Brain microvascular endothelial cell (primary cell): ENCODE measurements at places on chromosomes 16 and 17.
A peak's percentile ranks its signal among the peaks of the same experiment; 100 is the strongest.

DNA sequence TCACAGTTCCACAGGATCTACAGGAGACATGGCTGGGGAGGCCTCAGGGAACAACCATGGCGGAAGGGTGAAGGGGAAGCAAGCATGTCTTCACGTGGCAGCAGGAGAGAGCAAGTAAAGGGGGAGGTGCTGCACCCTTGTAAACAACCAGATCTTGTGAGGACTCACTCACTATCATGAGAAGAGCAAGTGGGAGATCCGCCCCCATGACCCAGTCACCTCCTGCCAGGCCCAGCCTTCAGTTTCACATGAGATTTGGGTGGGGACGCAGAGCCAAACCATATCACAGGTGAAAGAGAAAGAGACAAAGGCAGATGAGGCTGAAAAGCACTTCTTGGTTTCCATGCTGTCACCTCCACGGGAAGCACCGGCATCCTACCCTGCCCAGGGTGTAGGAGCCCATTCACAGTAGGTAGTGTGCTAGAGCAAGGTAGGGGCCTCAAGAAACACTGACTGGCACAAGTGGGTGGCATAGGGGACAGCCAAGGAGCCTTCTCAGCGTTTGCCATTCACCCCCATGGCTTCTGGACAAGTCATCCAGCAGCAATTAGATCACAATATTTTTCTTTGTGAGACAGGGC lies 6.6 kb downstream of the NARF start:
- DNase-seq: no peak

DNA sequence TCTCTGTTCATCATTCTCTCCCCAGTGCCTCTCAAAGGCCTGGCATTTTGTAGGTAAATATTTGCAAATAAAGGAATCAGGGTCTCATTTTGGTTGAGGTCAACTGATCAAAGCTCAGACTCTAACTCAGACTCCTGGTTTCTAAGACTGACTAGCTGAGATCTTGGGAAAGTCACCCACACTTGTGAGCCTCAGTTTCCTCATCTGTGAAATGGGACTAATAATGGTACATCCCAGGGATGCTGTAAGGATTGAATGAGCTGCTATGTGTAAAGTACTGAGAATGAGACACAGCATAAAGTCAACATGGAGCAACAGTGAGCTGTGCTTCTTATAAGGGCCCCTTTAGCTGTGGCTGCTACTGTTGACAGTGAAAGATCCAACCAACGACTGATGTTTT lies 70.6 kb upstream of the XYLT1 start:
- DNase-seq: no peak

- no peak for DNase-seq
Measured at GRCh38 chr17:61395409-61395982, 4.1 kb upstream of the TBX2 start.

GRCh38 chr17:68347380-68347779 lies 56.1 kb downstream of the ARSG start:
- DNase-seq: no peak

GRCh38 chr17:31433091-31433790 lies 41.8 kb downstream of the RAB11FIP4 start:
- DNase-seq: no peak

- no peak for DNase-seq
Measured at GRCh38 chr16:53089434-53090285, 34.9 kb downstream of the CHD9 start.

GRCh38 chr16:76387994-76388393 lies 110.8 kb downstream of the CNTNAP4 start:
- no peak for DNase-seq

DNA sequence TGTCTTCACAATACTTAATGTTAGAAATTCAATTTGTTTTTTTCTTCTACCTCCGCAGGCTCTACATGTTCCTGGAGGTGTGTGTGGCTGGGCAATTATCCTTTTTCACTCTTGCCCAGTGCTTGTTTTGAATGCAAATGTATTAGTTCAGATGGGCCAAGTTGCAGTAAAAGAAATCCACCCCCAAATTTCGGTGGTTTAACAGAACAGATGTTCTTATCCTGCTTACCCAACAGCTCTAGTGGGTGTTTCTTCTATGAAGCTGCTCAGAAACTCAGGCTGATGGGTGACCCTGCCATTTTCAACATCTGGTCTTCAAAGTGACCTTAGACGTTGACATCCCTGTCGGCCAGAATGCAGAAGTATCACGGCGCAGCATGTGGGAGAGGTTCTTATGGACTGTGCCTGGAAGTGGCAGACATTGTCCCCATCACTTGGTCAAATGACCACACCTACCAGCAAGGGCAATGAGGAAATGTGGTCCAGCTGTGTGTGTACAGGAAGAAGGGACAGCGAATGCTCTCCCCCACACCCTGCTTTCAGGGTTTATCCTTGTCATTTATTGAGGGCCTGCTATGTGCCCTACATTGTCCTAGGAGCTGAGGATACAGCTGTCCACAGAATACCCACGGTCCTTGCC lies 157.3 kb downstream of the CDH13 start:
- no peak for DNase-seq

DNA sequence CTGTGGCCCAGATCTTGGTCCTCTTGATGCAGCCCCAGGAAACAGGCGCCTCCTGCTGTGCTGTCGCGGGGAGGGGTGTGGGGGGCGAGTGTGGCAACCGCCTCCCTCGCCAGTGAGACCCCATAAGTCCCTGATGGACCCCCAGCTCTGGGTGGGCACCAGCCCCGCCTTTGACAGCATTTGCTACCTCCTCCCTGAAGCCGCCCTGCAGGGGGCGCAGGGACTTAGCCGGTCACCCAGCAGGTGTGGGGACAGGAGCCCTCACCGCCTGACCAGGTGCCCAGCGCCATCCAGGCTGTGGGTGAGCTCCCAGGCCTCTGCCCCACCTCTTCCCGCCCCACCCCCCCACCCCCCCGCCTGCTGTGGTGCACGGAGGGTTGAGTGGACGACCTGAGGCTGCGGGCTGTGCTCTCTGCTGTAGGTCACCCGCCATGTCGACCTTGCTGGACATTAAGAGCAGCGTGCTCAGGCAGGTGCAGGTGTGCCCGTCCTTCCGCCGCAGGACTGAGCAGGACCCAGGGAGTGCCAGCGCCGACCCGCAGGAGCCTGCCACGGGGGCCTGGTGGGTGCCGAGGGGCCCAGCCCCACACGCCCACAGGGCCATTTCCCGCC lies 4.8 kb downstream of the BAIAP3 start:
- DNase-seq: no peak

GRCh38 chr16:69474408-69474807 lies 50.0 kb downstream of the CYB5B start:
- no peak for DNase-seq

DNA sequence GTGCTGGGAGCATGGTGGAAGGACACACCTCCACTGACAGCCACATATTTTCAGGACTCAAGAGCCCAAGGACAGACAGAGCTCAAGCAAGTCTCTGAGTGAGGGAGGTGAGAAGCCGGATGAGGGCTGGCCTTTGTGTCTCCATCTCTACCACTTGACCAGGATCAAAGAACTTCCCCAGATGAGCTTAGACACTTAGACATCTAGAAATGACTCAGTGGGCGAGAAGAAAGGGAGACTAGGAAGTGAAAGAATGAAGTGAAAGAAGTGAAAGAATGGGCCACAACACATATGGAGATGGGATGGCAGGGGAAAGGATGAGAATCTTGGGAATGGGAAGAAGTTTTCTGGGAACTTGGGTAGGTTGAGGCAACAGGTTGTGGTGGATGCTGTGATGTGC lies 274.9 kb upstream of the CCL2 start:
- no peak for DNase-seq

GRCh38 chr17:8057691-8058114 lies 18.8 kb downstream of the ALOX15B start:
- DNase-seq: peak; percentile 77

DNA sequence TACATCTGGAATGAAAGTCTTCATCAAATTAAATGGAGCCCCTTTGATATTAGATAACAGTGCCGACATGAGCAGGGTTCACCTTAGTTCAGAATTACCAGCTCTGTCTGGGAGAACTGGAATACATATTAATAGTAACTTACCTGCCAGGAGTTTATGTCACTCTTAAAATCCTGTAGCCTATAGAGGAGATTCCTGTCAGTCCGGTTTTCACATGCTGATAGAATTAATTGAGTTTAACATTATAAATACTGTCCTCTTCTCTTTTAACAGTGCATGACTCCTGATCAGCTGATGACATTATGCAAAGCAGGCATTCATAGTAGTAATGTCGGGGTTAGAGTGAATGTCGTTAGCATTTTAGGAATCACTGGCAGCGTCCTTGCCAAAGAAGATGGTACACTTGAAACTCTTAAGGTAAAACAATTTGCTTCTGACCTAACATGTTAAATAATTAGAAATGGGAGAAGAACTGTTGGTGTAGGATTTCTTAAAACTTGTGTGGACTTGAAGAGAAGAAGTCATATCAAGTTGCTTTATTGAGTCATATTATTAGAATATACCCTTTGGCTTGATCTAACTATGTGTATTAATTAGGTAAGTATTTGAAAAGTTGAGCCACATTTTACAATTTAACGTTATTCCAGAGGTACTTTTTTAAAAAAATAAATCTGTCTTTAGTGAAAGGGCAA lies 34.3 kb downstream of the HEATR3 start:
- DNase-seq: no peak

DNA sequence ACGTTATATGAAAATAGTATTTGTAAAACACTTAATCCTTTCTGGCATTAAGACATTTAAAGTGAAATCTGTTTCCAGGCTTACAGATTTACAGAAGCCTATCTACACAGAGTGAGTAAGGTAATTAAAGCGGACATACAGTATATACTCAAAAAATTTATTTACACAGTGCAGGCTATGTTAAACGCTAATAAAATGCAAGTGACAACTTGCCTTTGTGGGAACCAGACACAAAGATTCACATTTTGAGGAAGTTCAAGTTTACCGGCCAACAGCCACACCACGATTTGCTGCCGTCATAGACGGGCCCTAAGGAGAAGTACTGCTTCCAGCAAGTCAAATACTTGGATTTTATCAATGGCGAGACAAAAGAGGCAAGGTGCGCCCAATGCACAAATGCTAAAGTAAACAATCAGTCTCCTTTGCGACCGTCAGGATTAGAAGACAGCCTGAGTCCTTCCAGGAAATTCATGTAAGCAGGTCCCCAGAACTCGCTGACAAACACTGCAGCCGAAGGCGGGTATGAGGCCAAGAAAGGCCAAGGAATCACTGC lies 801 bp downstream of the VPS35 start:
- no peak for DNase-seq

- no peak for DNase-seq
Measured at GRCh38 chr17:56316604-56317003, 163.3 kb downstream of the ANKFN1 start.

DNA sequence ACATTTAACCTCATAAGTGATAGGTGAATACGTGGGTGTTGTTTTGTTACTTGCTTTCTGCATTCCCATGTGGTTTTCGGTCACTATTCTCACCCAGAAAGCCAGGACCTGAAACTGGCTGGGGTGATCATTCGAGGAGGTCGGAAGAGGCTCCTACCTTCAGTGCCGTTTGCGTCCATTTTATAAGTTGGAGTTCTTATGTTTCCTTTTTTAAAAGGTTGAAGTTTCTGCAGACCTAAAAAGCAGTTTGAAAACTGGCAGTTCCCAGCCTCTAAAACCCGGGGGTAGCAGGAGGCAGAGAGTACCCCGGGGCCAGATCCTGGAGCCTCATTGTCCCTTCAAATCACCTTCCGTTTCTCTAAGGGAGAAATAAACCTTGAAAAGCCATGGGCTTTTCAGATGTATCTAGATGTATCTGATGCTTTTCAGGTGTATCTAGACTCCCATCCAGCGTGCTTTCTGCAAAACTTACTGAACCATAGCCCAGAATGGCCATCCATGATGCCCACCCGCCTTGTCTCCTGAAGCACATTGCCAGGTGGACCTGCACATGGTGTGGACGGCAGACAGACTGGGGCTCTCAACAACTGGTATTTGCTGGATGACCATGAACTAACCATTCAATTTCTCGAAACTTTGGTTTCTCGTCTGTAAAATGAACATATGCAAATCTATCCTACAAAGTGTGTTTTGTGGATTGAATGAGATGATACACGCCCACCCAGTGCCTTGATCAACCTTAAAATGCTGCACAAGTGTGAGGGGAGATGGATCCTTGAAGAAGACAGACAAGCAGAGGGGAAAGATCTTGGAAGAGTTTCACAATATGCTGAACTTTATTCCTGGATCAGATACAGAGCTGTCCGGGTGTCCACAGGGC lies 1.3 kb downstream of the NLRC5 start:
- no peak for DNase-seq

DNA sequence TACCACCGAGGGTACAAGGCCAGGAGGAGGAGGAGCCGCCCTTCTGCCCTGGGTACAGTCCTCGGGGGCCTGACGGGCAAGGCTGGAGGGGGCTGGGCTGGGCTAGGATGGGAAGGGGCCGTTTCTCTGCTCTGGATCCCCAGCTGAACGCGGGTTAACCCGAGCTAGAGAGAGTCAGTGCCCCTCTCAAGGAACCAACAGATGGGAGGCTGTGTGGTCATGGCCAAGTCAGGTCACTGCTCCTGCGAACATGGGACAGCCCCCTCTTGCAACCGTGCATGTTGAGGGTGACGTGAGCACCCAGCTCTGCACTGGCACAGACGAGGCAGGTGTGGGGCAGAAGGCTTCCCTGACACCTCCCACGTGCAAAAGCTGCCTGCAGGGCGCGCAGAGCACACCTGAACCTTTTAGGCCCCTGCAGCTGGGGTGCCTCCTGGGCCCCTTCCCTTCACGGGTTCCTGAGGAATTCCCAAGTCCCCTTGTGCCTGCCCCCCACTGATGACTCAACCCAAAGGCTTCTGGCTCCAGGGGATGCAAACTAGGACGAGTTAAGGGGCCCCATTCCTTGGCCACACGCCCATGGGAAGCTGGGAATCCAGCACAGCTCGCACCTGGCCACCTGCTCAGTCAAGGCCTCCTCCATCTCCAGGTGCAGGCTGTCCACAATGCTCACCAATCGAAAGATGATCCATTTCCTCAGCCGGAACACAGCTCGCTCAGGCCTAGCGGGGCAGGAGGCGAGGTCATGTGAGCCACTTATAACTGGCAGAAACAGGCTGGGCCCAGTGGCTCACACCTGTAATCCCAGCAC lies 6.3 kb downstream of the MYBBP1A start:
- DNase-seq: no peak

DNA sequence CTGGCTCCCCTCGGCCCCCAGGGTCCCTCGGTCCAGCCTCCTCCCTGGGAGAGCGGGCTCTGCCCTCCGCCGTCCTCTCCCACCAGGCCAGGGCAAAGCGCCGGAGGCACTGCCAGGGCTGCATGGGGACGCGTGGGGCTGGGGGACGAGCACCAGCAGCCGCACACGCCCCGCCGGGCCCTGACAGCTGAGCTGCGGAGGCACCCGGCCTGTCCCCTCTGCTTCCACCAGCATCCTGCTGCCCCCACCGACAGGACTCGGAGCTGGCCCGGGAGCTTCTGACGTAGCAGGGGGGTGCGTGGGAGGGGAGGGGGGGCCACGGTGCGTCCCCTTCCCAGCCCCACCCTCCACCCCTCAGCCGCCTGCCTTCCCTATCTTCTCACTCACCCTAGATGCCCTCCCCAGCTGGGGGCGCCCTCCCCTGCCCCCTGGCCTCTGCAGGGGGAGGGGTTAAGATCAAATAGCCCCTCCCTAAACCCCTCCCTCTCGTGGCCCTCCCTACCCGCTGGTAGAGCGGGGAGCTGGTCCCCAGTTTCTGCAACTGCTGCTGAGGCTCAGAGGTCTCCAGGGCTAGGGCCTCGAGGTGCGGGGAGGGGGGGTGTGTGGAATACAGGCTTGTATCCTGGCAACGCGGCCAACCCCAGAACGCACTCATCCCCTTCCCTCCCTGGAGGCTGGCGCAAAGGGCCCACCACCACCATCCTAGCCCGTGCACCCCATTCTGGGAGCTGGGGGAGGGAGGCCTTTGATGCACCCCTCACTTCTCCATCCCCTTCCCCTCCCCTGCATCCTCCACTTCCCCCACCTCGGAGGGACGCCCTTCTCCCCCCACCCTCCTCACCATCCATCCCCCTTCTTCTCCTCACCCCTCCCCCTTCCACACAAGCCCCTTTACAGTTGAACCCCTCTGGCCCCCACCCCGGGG lies 1.0 kb downstream of the SRCIN1 start:
- no peak for DNase-seq
